ENCODE measurements at places on chromosomes 3 and 15.

DNA sequence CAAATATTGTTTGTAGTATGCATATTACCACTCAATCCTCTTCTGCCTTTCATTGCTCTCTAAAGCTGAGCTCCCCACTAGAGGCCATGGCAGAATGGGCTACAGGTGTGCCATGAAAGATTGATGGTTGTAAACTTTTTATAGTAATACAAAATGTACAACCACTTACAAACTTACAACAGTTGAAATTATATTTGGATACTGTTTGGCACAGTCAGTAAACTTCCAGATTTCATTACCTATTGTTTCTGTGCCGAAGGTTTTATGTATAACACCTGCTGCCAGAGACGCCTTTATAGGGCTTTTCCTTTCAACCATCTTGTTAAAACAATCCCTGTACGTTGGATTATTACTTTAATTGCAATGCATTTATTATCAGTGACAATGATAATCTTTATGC, 7.0 kb downstream of the ROPN1 start:
- DNase-seq: no peak

- peak; percentile 19 for DNase-seq
These were observed 11.5 kb downstream of the CRYGS start for GRCh38 chr3:186532598-186533072.

- DNase-seq: no peak
These were observed 22.9 kb upstream of the STRIT1 start for GRCh38 chr3:155316426-155316825.

- DNase-seq: no peak
These were observed 23.2 kb upstream of the ACTC1 start for GRCh38 chr15:34818526-34818925.

DNA sequence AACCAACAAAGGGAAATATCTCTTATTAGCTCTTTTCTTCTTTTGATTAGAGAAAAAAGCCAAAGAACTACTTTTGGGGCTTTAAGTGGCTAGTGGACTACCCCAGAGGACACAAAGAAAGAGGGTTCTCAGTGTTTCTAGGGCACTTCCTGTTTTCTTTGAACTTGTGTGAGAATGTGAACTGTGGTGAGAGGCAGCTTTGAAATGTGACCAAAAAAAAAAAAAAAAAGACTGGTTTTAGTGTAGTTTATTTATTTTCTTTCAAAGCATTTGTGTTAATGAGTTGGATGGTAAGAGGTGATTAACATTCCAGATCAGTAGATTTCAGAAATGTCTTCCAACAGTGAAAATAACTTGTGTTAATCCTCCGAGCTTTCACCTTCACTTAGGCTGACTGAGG, 32.4 kb downstream of the SELENOT start:
- DNase-seq: no peak

- no peak for DNase-seq
These were observed 45.8 kb upstream of the PPP4R2 start for GRCh38 chr3:72950801-72951200.

- DNase-seq: no peak
These were observed 12.3 kb upstream of the LMCD1 start for GRCh38 chr3:8489278-8489792.

DNA sequence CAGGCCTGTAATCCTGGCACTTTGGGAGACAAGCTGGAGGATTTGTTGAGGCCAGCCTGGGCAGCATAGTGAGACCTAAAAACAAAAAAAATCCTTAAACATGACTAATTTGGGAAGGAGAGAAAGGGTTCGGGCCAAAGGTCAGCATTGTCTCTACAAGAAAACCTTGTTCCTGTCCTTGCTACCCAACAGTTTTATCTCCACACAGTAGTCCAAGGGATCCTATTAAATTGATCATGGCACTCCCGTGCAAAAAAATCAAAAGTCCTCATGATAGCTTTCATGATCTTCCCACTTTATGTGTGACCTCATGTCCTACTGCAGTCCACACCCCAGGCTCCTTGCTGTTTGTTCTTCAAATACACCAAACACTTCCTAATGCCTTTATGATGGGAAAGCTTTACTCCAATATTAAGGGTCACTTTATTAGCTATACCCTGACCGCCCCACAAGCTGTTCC, 4.2 kb downstream of the RPL15 start:
- no peak for DNase-seq

DNA sequence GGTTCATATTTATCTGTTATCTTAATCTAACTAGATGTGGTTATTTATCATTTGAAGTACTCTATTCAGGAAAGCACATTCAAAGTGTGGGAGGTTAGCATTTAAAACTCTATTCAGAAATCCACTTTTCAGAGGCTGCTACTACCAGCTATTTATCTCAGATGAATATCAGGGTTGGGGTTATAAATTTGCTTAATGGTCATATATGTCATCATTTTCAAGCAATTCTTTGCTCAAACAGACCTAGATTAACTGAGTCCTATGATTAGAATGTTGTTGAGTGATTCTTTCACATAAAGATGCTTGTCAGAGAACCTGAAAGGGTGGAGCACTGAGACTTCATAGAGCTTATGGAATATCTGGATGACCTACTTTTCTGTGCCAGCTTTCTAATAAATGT, 436.9 kb upstream of the TGFBR2 start:
- DNase-seq: no peak

DNA sequence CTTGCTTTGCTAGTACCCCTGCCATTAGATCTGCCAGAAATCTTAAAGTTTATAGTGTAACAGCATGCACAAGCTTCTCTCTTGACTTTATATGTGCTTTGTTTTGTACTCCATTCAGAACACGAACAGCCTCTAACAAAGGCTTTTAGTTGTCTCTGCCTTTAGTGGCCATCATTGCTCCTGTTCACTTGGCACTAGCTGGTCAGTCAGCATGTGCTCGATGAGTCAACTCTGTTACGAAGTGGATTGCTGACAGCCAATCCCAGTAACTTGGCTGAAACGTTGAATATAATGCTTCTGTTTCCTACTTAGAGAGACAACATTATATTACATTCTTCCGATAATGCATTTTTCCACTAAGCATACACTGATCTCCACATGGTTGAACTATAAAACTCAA, 349.2 kb downstream of the NAALADL2 start:
- DNase-seq: no peak

GRCh38 chr15:67082007-67082536, 16.7 kb downstream of the SMAD3 start:
- DNase-seq: peak; percentile 45

- DNase-seq: no peak
These were observed 156.2 kb downstream of the DNAJB8 start for GRCh38 chr3:128310286-128311058.

DNA sequence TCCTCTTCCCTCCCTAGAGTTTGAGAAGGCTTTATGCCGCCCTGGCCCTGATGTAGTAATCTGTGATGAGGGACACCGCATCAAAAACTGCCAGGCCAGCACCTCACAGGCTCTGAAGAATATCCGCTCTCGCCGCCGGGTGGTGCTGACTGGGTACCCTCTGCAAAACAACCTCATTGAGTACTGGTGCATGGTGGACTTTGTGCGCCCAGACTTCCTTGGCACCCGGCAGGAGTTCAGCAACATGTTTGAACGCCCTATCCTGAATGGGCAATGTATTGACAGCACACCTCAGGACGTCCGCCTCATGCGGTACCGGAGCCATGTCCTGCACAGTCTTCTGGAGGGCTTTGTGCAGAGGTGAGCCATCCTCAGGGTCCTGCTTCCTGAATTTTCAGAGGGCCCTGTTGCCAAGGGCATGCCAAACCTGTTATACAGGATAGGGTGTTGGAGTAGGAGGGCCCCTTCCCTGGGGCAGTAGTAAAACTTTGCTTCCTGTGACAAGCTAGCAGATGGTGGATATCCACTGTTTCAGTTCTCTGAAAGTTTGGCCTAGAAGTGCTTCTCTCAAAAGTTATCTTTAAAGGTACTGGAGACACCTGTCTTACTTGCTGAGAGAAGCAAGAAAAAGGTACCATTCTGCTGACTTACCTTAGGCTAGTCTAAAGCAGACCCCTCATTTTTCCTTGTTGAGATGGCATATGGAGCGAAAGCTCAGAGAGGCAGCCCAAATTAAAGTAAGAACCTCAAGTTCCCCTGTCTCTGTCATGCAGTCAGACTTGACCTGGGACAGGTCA, 33.7 kb upstream of the TEX264 start:
- no peak for DNase-seq

- peak; percentile 21 for DNase-seq
These were observed 120.7 kb upstream of the WNT5A start for GRCh38 chr3:55607844-55608243.

GRCh38 chr15:48470096-48470495, 138.9 kb downstream of the DUT start:
- no peak for DNase-seq

DNA sequence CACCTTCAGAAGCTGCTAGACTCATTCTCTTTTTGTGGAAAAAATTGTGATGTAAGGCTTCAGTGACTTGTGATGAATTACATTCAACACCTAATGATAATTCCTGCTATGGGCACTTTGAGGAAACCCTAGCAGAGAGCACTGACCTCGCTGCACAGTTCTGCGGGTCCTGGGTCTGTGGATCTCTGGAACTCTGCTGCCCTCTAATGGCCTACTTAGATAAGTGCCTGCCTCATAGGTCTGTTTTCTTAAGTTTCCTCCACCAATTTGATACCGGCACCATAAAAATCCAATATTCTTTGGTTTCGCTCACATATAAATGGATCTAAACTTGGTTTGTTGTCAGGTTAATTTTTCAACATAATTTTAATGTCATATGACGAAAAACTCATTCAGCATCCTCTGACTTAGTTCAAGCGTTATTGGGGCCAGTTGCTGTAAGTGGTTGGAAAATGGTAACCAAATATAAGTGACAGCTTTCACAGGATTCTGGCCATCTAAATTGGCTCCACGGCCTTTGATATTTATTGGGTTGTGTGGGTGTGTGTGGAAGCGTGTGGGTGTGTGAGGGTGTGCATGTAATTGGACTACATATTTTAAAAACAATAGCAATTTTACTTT, 10.4 kb downstream of the SLITRK3 start:
- peak; percentile 33 for DNase-seq
